ENCODE measurements at places on chromosomes 7 and 10. TPM values are rescaled to one million over a fixed set of nuclear protein-coding genes. Genes with fewer than 3 reads are reported as not detected.

DNA sequence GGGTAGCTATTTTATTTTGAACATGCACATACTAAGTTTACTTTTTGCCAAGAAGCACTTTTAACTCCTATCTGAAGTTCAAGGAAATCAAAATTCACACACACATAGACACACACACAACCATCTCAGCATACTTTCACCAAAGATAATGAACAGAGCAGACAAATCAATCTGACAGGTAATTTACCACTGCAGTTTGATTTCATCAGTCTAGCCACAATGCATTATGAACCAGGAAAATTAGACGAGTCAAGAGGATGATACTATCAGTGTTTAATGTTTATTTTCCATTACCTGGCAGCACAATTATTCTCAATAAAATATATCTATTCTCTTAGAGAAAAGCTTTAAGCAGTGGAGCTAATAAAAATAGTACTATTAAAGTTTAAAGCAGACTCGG lies 147.9 kb downstream of the ARHGAP12 start:
- no peaks in the 10 kb centered on the region for H3K36me3 ChIP-seq
- H3K27me3 ChIP-seq, result peaks cover 6% of the 10 kb centered on the region
- no peak for DNase-seq

DNA sequence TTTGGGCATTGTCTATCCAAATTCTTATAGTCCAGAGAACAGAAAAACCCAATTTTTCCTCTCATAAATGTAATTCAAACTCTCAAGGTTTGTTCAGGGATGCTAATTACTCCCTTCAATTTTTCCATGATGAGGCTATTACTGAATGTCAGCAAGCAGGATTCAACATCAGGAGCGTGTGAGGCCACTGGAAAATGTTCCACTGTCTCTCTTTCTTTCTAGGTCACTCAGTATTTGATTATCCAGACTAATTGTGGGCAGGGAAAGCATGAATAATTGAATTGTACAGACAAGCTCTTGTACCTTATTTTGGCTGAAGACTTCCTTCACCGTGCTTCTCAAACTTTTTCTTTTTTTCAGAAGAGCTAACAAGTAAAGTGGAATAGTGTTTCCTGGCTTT lies 30.7 kb downstream of the THNSL1 start:
- H3K4me1 ChIP-seq, result no peaks in the 10 kb centered on the region
- no peak overlapping the region for H3K27ac ChIP-seq
- H3K36me3 ChIP-seq, result no peaks in the 10 kb centered on the region
- H3K4me3 ChIP-seq, result no peak overlapping the region
- peaks cover 36% of the 10 kb centered on the region for H3K27me3 ChIP-seq

DNA sequence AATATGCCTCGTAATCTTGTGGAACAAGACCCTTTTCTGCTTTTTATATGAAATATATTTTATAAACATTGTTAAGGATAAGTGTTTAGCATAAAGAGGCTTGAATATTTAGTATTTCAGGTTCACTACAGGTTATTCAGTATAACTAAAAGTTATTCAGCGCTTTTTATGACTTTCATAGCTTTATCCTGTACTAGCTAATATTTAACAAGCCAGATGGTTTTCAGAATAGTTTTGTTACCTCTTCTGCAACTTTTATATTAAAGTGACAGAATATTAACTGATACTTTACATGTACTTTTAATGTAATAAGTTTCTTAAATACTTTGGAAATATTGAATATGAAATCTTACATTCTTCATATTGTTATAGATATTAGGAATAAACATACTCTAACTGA lies 75.4 kb downstream of the CYP51A1 start:
- H3K27me3 ChIP-seq, result no peaks in the 10 kb centered on the region
- H3K36me3 ChIP-seq, result peaks cover 7% of the 10 kb centered on the region
- no peak for DNase-seq
- no peak overlapping the region for H3K4me3 ChIP-seq
- no peak overlapping the region for H3K27ac ChIP-seq

DNA sequence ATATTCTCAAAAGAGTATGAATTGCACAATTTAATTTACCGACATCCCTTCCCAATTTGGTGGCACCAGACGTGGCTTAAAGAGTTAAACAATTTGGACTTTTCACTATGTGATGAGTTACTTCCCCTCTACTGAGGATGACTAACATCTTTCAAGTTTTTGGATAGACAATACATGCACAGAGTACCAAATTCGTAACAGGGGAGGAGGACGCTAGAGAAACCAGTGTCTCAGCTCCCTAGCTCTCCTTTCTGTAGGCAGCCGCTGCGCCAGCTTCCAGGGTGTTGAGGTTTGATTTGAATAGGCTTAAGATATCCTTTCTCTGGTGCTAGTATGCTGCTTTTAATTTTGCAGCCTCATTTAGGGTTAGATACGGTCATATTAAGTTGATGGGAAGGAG lies 69.2 kb downstream of the GNA12 start:
- H3K36me3 ChIP-seq, result peaks cover 8% of the 10 kb centered on the region
- peak overlapping the region; percentile 10 for H3K27ac ChIP-seq
- peaks cover 40% of the 10 kb centered on the region for H3K4me1 ChIP-seq
- no peak overlapping the region for H3K4me3 ChIP-seq

- no peaks in the 10 kb centered on the region for H3K36me3 ChIP-seq
- no peak for DNase-seq
- peaks cover 11% of the 10 kb centered on the region for H3K4me1 ChIP-seq
- no peak overlapping the region for H3K4me3 ChIP-seq
- H3K27me3 ChIP-seq, result no peaks in the 10 kb centered on the region
Measured at GRCh38 chr7:80348223-80348622, 163.6 kb downstream of the GNAT3 start.

Gene NUPR2
- not detected for total RNA-seq

Gene NPC1L1
- not detected for total RNA-seq

Gene ADIRF
- total RNA-seq, result not detected

Data from activated CD4-positive, alpha-beta T cell treated with anti-CD3 and anti-CD28 coated beads for 36 hours (primary cell).